ENCODE measurements at places on chromosomes 2 and 18.

- no peak overlapping the region for H3K4me3 ChIP-seq
- no peak for DNase-seq
- H3K27me3 ChIP-seq, result no peaks in the 10 kb centered on the region
- no peaks in the 10 kb centered on the region for H3K36me3 ChIP-seq
Measured at GRCh38 chr2:28430377-28430765, 37.7 kb downstream of the FOSL2 start.

DNA sequence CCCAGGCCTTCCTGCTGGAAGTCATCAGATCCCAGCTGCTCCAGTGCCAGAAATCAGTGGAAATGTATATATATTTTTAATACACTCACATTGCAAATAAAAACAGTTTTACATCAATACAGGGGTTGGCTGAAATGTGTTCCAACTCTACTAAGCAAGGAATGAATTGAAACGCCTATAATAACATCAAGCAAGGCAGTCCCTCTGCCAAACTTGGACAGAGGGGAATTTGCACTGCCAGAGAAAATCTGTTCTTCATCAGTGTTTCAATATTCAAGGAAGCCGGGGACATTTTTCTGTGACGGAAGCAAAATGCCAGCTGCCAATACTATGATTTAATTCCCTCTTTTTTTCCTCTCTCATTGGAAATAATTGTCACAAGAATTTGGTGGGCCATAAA, 335.3 kb downstream of the TNS1 start:
- H3K27me3 ChIP-seq, result no peaks in the 10 kb centered on the region
- no peak overlapping the region for H3K4me3 ChIP-seq
- no peaks in the 10 kb centered on the region for H3K36me3 ChIP-seq

- no peaks in the 10 kb centered on the region for H3K4me1 ChIP-seq
- H3K36me3 ChIP-seq, result no peaks in the 10 kb centered on the region
- no peak for DNase-seq
- no peak overlapping the region for H3K4me3 ChIP-seq
- no peaks in the 10 kb centered on the region for H3K27me3 ChIP-seq
Measured at GRCh38 chr2:168311261-168311910, 64.0 kb upstream of the STK39 start.

- no peaks in the 10 kb centered on the region for H3K36me3 ChIP-seq
- no peaks in the 10 kb centered on the region for H3K27me3 ChIP-seq
- DNase-seq, result peak; percentile 46
- no peak overlapping the region for H3K4me3 ChIP-seq
Measured at GRCh38 chr2:170530284-170530745, 184.8 kb upstream of the SP5 start.

DNA sequence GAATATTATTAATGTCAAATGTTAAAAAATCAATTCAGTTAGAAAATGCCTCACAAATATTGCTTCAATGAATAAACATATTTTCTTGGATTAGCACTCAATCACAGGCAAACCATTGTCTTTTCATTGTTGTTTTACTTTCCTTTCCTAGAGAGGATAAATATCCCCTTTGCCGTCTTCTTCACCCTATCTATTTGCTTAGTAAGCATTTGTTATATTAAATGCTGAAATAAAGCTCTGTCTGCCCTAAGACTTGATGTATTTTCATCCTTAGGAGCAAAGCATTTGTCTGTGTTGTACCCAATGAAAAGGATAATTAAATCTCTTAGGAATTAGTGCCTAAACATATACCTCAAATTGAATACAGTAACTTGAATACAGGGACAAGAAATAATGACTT, 1071.2 kb upstream of the GYPC start:
- no peak overlapping the region for H3K4me3 ChIP-seq
- no peaks in the 10 kb centered on the region for H3K4me1 ChIP-seq
- H3K27me3 ChIP-seq, result no peaks in the 10 kb centered on the region
- no peak overlapping the region for H3K27ac ChIP-seq
- no peaks in the 10 kb centered on the region for H3K36me3 ChIP-seq

GRCh38 chr2:123746006-123746405, 279.1 kb upstream of the CNTNAP5 start:
- no peaks in the 10 kb centered on the region for H3K36me3 ChIP-seq
- H3K4me1 ChIP-seq, result no peaks in the 10 kb centered on the region
- H3K27me3 ChIP-seq, result no peaks in the 10 kb centered on the region
- DNase-seq, result no peak
- no peak overlapping the region for H3K27ac ChIP-seq
- H3K4me3 ChIP-seq, result no peak overlapping the region

GRCh38 chr18:395456-396250, 104.8 kb downstream of the COLEC12 start:
- no peaks in the 10 kb centered on the region for H3K36me3 ChIP-seq
- H3K27ac ChIP-seq, result no peak overlapping the region
- H3K4me1 ChIP-seq, result peaks cover 17% of the 10 kb centered on the region
- H3K4me3 ChIP-seq, result no peak overlapping the region

DNA sequence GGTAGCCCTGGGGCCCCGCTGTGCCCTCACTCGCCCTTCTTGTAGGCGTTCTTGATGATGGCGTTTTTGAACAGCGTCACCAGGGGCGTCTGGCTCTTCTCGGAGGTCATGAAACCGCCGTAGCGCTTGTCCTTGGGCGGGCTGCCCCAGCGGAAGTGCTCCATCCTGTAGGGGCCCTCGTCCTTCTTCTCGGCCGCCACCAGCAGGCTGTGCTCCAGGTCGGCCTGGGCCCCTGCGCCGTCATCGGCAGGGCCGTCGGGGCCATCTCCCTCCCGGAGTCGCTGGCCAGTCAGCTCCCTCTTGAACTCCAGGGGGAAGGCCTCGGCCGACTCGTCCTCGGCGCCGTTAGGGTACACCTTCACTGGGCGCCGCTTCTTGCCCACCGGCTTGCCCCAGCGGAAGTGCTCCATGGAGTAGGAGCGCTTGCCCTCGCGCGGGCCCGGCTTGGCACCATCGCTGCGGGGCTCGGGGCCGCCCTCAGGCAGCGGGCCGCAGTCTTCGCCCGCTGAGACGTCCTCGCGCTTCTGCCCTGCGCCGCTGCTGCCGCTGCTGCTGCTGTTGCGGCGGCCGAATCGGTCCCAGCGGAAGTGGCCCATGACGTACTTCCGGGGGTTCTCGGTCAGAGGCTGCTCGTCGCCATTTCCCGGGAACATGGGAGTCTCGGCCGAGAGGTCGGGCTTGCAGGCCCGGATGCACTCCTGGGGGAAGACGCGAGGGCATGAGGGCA, 7.2 kb downstream of the POMC start:
- DNase-seq, result no peak
- H3K36me3 ChIP-seq, result no peaks in the 10 kb centered on the region
- no peak overlapping the region for H3K4me3 ChIP-seq
- H3K4me1 ChIP-seq, result no peaks in the 10 kb centered on the region

DNA sequence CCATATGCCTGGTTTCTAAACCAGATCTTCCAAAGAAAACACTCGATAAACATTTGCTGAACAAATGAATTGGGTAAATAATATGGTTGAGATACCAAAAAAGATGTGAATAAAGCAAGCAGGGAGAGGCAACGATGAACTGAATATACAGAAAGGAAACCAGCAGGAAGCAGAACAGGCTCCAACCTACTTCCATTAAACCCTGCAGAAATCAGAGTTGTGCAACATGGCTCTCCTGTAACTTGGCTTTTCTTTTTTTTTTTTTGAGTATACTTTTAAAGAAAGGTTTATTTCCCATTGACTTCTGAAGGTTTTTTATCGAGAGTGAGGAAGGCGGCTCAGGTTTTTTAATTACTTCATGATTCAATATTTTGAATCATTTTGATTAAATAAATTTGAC, 23.5 kb downstream of the ITSN2 start:
- DNase-seq, result no peak
- H3K36me3 ChIP-seq, result no peaks in the 10 kb centered on the region
- no peaks in the 10 kb centered on the region for H3K27me3 ChIP-seq
- no peak overlapping the region for H3K27ac ChIP-seq
- no peaks in the 10 kb centered on the region for H3K4me1 ChIP-seq

DNA sequence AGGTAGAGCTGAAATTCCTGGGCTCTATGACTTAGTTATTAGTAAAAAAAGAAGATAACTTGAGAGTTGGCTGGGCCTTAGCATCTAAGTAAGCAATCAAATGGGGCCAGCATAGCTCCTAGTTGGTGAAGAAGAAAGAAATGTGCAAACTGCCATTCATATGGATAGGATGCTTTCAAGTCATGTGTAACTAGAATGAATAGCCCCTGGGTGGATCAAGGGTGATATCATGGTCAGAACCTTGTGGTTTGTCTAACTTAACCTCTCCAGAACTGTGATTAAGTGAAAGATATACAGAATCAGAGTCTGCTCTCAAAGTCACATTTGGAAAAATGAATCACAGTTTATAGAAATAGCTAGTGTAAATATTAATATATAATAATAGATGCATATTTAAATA, 198.7 kb upstream of the DTNA start:
- H3K4me3 ChIP-seq, result no peak overlapping the region
- no peak for DNase-seq
- H3K4me1 ChIP-seq, result no peaks in the 10 kb centered on the region
- H3K27ac ChIP-seq, result no peak overlapping the region

- DNase-seq, result no peak
- peaks cover 36% of the 10 kb centered on the region for H3K4me1 ChIP-seq
- H3K4me3 ChIP-seq, result no peak overlapping the region
- H3K27me3 ChIP-seq, result no peaks in the 10 kb centered on the region
Measured at GRCh38 chr2:64262816-64263215, 118.6 kb upstream of the PELI1 start.

GRCh38 chr18:50441501-50441900, 66.7 kb downstream of the SKA1 start:
- no peak for DNase-seq
- H3K4me1 ChIP-seq, result no peaks in the 10 kb centered on the region
- H3K4me3 ChIP-seq, result no peak overlapping the region

GRCh38 chr2:58739033-58739432, 497.9 kb upstream of the FANCL start:
- H3K4me1 ChIP-seq, result no peaks in the 10 kb centered on the region
- H3K4me3 ChIP-seq, result no peak overlapping the region
- DNase-seq, result no peak
- no peak overlapping the region for H3K27ac ChIP-seq
- no peaks in the 10 kb centered on the region for H3K36me3 ChIP-seq

DNA sequence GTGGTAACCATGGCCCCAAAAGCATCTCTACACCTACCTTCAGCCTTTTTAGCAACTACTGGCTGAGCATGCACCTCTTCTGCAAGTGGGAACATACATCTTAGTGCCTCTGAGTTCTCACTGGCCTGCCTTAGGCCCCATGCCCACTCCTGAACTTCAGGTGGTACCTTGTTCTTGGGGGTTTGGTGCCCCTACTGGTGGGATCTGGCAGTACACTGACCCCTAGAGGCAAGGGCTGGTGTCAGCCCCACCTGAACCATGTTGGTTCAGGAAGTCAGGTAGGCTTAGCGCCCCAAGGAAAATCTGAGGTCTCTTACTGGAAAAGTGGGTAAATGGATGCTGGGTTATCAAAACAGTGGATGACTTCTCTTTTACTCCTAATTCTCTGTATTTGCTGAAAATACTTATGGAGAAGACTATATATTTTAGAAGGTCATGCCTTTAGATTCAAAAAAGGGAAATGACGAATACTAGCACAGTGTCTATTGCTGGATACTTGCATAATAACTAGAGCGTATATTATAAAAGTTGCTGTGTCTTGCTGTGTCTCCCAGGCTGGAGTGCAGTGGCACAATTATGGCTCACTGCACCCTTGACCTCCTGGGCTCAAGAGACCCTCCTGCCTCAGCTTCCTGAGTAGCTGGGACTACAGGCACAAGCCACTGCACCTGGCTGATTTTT, 84.6 kb downstream of the RAB31 start:
- H3K4me3 ChIP-seq, result no peak overlapping the region
- no peaks in the 10 kb centered on the region for H3K27me3 ChIP-seq
- no peaks in the 10 kb centered on the region for H3K36me3 ChIP-seq
- no peak overlapping the region for H3K27ac ChIP-seq

GRCh38 chr2:37377187-37377532, 32.7 kb downstream of the QPCT start:
- peak; percentile 23 for DNase-seq
- H3K36me3 ChIP-seq, result no peaks in the 10 kb centered on the region
- no peak overlapping the region for H3K4me3 ChIP-seq
- no peak overlapping the region for H3K27ac ChIP-seq
- no peaks in the 10 kb centered on the region for H3K27me3 ChIP-seq
- peaks cover 18% of the 10 kb centered on the region for H3K4me1 ChIP-seq

DNA sequence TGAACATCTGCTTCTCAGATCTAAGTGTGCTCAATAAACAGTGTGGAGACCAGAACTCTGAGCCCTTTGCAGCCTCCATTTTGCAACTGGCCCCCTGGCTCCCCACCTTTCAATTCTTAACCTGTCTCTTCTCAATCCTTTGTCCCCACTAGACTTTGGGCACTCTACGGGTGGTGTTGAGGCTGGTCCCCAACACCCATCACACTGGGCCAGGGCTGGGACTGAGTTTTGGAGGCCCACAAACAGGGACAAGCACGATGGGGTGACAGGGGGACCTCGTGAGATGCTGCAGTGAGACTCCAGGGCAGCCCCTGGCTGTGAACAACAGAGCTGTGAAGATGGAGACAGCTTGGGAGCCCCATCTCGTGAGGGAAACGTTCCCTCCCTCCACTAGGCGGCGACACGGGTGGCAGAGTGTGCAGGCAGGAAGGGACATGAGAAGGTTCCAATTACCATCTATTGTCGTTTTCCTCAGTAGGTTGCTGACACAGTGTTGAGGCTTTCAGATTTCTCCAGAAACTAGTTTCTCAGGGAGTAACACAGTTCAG, 1.2 kb downstream of the ANKMY1 start:
- H3K4me3 ChIP-seq, result peak overlapping the region; percentile 55
- no peaks in the 10 kb centered on the region for H3K27me3 ChIP-seq
- peaks cover 14% of the 10 kb centered on the region for H3K36me3 ChIP-seq
- DNase-seq, result peak; percentile 88
- peaks cover 12% of the 10 kb centered on the region for H3K4me1 ChIP-seq

- no peak overlapping the region for H3K4me3 ChIP-seq
- peaks cover 36% of the 10 kb centered on the region for H3K4me1 ChIP-seq
- H3K27me3 ChIP-seq, result no peaks in the 10 kb centered on the region
- H3K27ac ChIP-seq, result no peak overlapping the region
Measured at GRCh38 chr2:29317077-29317517, 201.9 kb downstream of the CLIP4 start.

- DNase-seq, result no peak
- H3K4me1 ChIP-seq, result no peaks in the 10 kb centered on the region
- H3K27ac ChIP-seq, result no peak overlapping the region
- H3K36me3 ChIP-seq, result no peaks in the 10 kb centered on the region
Measured at GRCh38 chr2:8152392-8153257, 529.2 kb upstream of the ID2 start.

- H3K27ac ChIP-seq, result no peak overlapping the region
- H3K4me1 ChIP-seq, result peaks cover 20% of the 10 kb centered on the region
- no peaks in the 10 kb centered on the region for H3K36me3 ChIP-seq
Measured at GRCh38 chr2:12534646-12535263, 182.0 kb upstream of the TRIB2 start.

GRCh38 chr18:5197461-5197860, 404 bp upstream of the AKAIN1 start:
- H3K27ac ChIP-seq, result no peak overlapping the region
- DNase-seq, result no peak
- peaks cover 91% of the 10 kb centered on the region for H3K27me3 ChIP-seq
- no peak overlapping the region for H3K4me3 ChIP-seq
- H3K4me1 ChIP-seq, result no peaks in the 10 kb centered on the region

Data from A673 (cell line).